ENCODE measurements at places on chromosomes 12 and 14. TPM values are rescaled to one million over a fixed set of nuclear protein-coding genes. Genes with fewer than 3 reads are reported as not detected.

CLEC6A gene
- total RNA-seq: not detected

DNA sequence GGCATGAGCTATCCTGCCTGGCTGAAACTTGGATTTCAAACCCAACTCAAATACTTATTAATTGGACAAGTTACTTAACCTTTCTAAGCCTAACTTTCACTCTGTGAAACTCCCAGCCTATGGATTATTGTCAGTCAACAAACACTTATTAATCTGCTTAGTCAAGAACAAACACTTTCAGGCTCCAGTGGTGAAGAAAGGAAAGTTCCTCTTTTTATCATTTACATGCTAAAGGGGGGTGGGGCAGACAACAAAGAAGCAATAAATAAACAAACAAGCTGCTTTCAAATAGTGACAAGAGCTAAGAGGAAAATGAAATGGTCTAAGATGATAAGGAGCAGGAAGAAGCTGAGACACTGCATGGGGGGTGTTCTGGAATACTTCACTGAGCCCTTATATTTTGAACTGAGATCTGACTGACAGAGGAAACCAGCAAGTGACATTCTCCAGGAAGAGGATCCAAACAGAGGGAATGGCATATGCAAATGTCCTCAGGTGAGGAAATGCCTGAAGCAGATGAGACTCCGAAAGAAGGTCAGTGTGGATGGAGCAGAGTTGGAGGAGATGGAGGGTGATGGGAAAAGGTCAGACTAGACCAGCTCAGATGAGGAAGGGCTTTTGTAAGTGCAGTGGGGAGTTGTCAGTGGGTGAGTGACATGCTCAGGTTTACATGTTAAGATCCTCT is 259.6 kb downstream of the ITPR2 start:
- no peaks in the 10 kb centered on the region for H3K27me3 ChIP-seq
- H3K36me3 ChIP-seq: peaks cover 13% of the 10 kb centered on the region
- H3K27ac ChIP-seq: peak overlapping the region; percentile 2
- no peak overlapping the region for H3K4me3 ChIP-seq
- no peak for DNase-seq

SIX1 gene
- total RNA-seq: not detected

DNA sequence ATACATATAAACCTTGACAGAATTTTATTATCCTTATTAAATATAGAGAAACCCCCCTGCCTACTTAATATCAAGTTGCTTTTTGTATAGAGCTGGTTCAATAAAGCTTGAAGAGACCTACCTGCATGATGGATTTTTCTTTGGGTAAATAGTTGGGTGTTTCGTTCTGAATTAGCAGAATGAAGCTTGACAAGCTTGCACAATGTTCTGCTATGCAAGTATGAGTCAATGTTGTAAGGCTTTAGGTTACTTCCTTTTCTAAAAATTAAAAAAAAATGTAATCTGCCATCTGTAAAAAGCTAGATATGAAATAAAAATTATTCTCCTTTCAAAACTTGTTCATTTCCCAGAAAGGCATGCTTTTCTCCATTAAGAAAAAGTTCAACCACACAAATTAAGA is 1662.6 kb upstream of the SEL1L start:
- no peaks in the 10 kb centered on the region for H3K36me3 ChIP-seq
- no peaks in the 10 kb centered on the region for H3K27me3 ChIP-seq
- H3K4me3 ChIP-seq: no peak overlapping the region

DNA sequence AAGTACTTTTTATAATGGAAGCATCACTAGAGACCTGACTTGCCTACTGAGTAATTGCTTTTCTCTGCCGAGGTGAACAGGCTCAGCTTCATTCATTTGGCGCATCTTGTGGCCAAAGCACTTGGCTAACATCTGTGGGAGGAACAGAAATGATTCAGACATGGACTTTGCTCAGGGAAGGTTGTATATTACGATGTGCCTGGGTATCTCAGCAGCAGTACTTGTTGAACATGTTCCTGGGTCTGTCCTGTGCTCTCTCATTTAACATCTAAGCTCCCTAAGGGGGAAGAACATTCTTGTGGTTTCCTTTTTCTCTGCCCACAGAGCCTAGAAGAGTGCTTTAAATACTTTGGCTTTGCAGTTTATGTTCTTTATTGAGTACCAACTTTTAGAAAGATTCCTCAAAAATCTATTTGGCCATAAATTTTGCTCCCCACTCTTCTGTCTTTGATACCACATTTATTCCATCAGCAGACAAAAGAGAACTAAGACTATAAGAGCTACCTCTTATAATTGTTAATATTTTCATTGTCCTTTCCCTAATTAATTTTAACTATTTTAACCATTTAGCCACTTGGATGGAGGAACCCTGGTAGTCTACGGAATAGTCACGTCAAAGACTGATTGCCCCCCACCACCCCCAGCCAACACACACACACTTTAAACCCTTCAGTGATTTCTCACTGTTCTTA is 101.2 kb upstream of the EGLN3 start:
- H3K4me3 ChIP-seq: peak overlapping the region; percentile 9
- peaks cover 11% of the 10 kb centered on the region for H3K27me3 ChIP-seq
- H3K27ac ChIP-seq: peak overlapping the region; percentile 53
- DNase-seq: no peak

ADAM21 gene
- not detected for total RNA-seq

PLCZ1 gene
- not detected for total RNA-seq

DNA sequence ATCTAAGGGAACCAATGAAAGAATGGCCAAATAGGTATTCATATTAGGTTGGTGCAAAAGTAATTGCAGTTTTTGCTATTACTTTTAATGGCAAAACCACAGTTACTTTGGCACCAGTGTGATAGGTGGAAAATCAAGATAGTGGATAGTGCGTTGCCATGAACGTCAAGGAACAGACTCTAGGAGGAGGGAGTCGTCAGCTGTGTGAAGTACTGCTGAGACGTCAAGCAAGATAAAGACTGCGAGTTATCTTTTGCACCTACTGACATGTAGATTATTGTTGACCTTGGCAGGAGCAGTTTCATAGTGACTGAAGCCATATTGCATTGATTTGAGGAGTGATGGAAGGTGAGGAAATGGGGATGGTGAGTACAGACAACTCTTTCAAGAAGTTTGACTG is 8.3 kb downstream of the YLPM1 start:
- peaks cover 23% of the 10 kb centered on the region for H3K4me1 ChIP-seq
- H3K27ac ChIP-seq: no peak overlapping the region
- no peak overlapping the region for H3K4me3 ChIP-seq
- DNase-seq: no peak

DNA sequence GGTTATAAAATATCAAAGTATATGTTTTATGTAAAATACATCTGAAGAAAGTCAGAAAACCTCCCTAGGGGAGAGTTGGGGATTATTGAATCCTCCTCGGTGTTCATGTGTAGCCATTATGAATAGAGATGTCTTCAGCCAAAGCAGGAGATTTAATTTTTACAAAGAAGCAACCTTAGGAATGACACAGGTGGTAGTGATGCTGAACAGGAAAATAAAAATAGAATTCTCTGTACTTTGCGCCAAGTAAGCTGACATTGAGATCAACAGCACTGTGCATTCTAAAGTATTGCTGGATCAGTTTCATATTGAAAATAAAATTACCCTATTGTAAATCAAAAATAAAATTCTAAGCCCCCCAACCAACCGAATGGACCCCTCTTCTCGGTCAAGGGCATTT is 132.8 kb upstream of the TRHDE start:
- H3K4me1 ChIP-seq: no peaks in the 10 kb centered on the region
- no peak overlapping the region for H3K4me3 ChIP-seq
- H3K27ac ChIP-seq: no peak overlapping the region
- H3K27me3 ChIP-seq: no peaks in the 10 kb centered on the region
- H3K36me3 ChIP-seq: no peaks in the 10 kb centered on the region
- no peak for DNase-seq

DNA sequence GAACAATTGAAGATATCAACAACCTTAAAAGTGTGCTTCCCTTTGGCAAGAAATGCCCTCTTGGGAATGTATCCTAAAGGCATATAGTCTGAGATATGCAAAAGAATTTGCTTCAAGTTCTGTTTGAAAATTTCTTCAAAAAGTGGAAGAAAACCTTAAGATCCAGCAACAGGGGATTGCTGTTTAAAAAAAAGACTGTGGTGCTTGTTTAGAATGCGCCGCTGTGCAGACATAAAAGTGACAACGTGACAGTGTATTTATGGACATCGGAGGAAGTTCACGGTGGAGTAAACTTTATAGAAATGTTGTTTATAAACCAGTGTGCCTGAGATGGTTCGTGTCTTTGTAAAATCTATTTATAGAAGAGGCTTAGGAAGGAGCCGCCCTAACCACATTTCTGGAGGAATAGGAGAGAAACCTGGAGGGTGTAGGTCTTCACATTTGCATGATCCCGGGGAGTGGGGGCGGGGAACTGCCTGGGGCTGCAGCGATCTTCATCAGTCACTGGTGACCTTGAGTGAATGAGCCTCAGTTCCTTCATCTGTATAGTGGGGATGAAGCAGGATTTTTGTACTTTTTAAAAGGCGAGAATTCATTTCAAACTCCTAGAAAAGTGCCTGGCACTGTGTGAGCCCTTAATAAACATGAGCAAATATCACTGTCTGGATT is 27.5 kb downstream of the ADGRD1 start:
- peaks cover 15% of the 10 kb centered on the region for H3K27me3 ChIP-seq
- H3K27ac ChIP-seq: no peak overlapping the region
- no peaks in the 10 kb centered on the region for H3K4me1 ChIP-seq
- DNase-seq: no peak
